Osteoblast (primary cell): ENCODE measurements at places on chromosomes 5 and 9. TPM values are rescaled to one million over a fixed set of nuclear protein-coding genes. Genes with fewer than 3 reads are reported as not detected.

Gene CYSRT1
- 1.1 and 1.5 TPM in 2 replicates for total RNA-seq

Gene DRD1
- total RNA-seq = under 0.01 TPM in 1 of 2 replicates, not detected in the other

Gene ZNF367
- total RNA-seq = 1.4 and 2.1 TPM in 2 replicates

Gene SEMA6A
- total RNA-seq = under 0.01 TPM in 2 replicates

GRCh38 chr9:134981829-134982228 lies 64.1 kb upstream of the FCN1 start:
- peaks cover 3% of the 10 kb centered on the region for H3K27me3 ChIP-seq
- H3K36me3 ChIP-seq = no peaks in the 10 kb centered on the region
- H3K4me3 ChIP-seq = no peak overlapping the region
- no peaks in the 10 kb centered on the region for H3K4me1 ChIP-seq

- H3K4me1 ChIP-seq = peaks cover 8% of the 10 kb centered on the region
- H3K27me3 ChIP-seq = peaks cover 2% of the 10 kb centered on the region
- DNase-seq = no peak
- H3K4me3 ChIP-seq = no peak overlapping the region
- H3K36me3 ChIP-seq = no peaks in the 10 kb centered on the region
- no peak overlapping the region for H3K27ac ChIP-seq
Observed at GRCh38 chr5:140360681-140361479, 886 bp downstream of the SLC4A9 start.

DNA sequence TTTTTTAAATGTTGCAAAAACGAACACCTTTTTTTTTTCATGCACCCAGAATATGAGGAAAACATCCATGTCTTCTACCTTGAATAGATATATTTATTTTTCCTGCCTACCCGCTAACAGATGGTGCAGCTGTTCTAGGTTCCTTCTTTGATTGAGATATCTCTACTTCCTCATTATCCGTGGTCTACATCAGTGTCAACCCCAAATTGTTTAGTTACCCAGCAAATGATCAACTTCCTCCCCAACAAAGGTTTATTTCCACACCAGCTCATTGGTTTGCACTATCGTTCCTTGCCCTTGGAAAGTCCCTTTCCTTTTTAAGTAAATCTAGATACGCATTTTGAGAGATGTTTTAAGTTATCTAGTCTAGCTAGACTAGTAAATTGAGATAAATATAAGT lies 166.4 kb downstream of the PRR16 start:
- H3K36me3 ChIP-seq = peaks cover 9% of the 10 kb centered on the region
- H3K4me3 ChIP-seq = no peak overlapping the region
- no peaks in the 10 kb centered on the region for H3K4me1 ChIP-seq
- no peak overlapping the region for H3K27ac ChIP-seq
- DNase-seq = no peak

DNA sequence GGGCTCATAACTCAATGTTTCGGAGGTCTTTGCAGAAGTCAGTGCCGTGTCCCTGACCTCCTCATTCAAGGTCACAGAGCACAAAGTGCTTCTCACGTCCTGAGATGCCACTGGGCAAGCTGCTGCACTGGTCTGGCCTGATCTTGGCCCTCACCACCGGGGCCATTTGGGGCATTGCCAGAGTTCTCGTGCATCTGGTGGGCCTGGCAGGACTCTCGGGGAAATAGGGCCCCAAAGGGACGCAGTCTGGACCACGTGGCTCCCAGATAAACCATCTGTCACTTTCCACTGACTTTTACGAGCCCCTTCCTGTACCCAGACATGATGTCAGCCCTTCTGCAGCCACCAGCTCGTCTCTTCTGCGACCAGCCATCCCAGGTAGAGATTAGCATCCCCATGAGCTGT lies 54.8 kb downstream of the HRH2 start:
- no peak overlapping the region for H3K27ac ChIP-seq
- H3K36me3 ChIP-seq = no peaks in the 10 kb centered on the region
- no peaks in the 10 kb centered on the region for H3K27me3 ChIP-seq
- H3K4me1 ChIP-seq = no peaks in the 10 kb centered on the region
- H3K4me3 ChIP-seq = no peak overlapping the region
- no peak for DNase-seq

DNA sequence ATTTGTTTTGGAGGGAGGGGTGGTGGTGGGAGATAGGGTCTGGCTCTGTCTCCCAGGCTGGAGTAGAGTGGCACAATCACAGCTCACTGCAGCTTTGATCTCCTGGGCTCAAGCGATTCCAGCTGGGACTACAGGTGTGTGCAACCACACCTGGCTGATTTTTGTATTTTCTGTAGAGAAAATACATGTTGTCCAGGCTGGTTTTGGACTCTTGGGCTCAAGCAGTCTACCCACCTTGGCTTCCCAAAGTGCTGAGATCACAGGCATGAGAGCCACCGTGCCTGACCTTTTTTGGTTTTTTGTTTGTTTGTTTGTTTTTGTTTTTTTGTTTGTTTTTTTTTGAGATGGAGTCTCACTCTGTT lies 15.4 kb downstream of the STXBP1 start:
- H3K4me3 ChIP-seq = no peak overlapping the region
- no peaks in the 10 kb centered on the region for H3K27me3 ChIP-seq
- H3K27ac ChIP-seq = no peak overlapping the region

DNA sequence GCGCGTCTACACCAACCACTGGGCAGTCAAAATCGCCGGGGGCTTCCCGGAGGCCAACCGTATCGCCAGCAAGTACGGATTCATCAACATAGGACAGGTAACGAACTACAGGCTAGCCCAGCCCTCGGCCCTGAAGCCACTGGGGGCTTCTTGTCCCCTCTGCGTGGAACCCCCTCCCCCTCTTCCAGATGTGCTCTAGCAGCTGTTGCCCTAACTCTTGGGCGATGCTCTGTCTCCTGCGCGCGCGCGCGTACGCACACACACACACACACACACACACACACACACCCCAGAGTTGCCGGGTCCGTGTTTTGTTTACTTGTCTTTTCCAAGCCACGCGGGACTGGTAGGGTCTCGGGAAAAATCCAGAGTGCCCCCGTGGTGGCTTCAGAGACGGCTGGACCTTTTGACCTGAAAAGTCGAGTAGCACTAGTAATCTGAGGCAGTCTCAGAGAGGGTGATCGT lies 836 bp downstream of the PCSK5 start:
- peak; percentile 59 for DNase-seq
- no peak overlapping the region for H3K27ac ChIP-seq
- H3K4me3 ChIP-seq = peak overlapping the region; percentile 77
- peaks cover 29% of the 10 kb centered on the region for H3K27me3 ChIP-seq
- H3K36me3 ChIP-seq = no peaks in the 10 kb centered on the region
- H3K4me1 ChIP-seq = peaks cover 18% of the 10 kb centered on the region

GRCh38 chr9:79701651-79702050 lies 129.9 kb downstream of the TLE4 start:
- no peaks in the 10 kb centered on the region for H3K4me1 ChIP-seq
- no peak overlapping the region for H3K27ac ChIP-seq
- no peaks in the 10 kb centered on the region for H3K27me3 ChIP-seq
- DNase-seq = no peak
